ENCODE measurements at places on chromosomes 1 and 21. TPM values are rescaled to one million over a fixed set of nuclear protein-coding genes. Genes with fewer than 3 reads are reported as not detected.

The ZBTB8A gene
- total RNA-seq = not detected

- DNase-seq = no peak
- H3K4me1 ChIP-seq = peaks cover 12% of the 10 kb centered on the region
- H3K4me3 ChIP-seq = no peak overlapping the region
- H3K36me3 ChIP-seq = peaks cover 5% of the 10 kb centered on the region
Observed at GRCh38 chr1:12505639-12506280, 112.2 kb downstream of the DHRS3 start.

DNA sequence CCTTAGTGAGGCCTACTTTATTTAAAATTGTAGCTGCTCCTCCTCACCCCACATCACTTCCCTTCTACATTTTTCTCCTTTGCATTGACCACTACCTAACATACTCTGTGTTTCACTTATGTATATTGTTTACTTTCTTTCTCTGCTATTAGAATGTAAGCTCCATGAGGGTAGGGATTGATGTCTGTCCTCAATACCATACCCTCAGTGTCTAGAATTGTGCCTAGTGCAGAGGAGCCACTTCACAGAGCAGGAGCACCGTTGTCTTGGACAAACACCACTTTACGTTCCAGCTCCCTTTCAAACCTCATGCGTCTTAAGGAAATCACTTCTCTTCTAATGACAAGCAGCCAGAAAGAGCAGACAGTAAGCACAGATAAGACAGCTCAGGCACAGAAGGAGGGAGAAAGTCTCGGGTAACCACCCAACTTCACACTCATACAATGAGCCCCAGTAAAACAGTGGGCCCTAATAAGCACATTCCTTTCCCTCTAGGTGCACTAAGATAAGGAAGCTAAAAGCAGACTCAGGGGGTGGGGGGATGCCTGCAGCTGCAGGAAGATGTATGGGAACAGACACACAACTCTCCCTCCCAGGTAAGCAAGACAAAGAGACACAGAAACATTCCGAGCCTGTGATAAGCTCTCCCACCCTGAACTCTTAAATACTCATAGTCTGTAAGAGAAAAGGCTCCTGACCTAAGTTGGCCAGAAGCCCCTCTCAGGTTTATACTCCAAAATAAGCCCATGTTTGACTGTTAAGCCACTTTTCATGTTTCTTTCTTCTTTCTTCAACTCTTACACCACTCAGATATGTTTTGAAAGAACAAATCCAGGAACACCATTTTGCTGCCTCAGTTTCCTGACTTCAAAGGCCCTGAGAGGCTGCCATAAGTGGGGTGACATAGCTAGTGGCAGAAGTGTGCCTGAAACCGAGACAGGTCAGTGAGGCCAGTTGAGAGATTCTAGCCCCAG, 7.1 kb upstream of the PLEKHM2 start:
- no peak overlapping the region for H3K4me3 ChIP-seq
- DNase-seq = no peak
- H3K27ac ChIP-seq = no peak overlapping the region
- H3K36me3 ChIP-seq = no peaks in the 10 kb centered on the region
- H3K27me3 ChIP-seq = no peaks in the 10 kb centered on the region

DNA sequence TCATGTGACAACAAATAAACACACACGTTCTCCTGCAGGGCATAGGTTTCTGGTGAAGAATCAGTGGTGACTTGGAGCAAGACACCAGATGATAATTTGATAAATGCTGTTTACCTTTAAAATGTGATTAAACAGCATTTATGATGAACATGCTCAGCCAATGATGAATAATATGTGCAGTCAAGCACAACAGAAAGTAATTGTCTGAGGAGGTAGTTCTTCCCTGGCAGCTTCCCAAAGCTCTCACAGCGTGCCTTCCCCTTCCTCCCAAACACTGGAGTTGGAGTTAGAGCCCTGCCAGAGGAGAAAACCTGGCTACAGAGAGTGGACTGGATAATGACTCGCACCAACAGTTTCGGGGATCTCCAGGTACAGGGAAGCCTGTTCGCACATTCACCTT, 463.5 kb downstream of the SMYD3 start:
- no peak overlapping the region for H3K27ac ChIP-seq
- H3K36me3 ChIP-seq = no peaks in the 10 kb centered on the region
- no peak for DNase-seq
- no peaks in the 10 kb centered on the region for H3K27me3 ChIP-seq

The MIXL1 gene
- not detected for total RNA-seq

GRCh38 chr21:22679207-22679606, 1681.0 kb downstream of the NCAM2 start:
- no peak overlapping the region for H3K4me3 ChIP-seq
- no peak for DNase-seq
- H3K27ac ChIP-seq = no peak overlapping the region
- no peaks in the 10 kb centered on the region for H3K36me3 ChIP-seq
- H3K27me3 ChIP-seq = no peaks in the 10 kb centered on the region
- no peaks in the 10 kb centered on the region for H3K4me1 ChIP-seq

- no peak overlapping the region for H3K27ac ChIP-seq
- peaks cover 6% of the 10 kb centered on the region for H3K36me3 ChIP-seq
- no peaks in the 10 kb centered on the region for H3K27me3 ChIP-seq
- no peak overlapping the region for H3K4me3 ChIP-seq
Observed at GRCh38 chr1:8349961-8350360, 32.0 kb downstream of the SLC45A1 start.

DNA sequence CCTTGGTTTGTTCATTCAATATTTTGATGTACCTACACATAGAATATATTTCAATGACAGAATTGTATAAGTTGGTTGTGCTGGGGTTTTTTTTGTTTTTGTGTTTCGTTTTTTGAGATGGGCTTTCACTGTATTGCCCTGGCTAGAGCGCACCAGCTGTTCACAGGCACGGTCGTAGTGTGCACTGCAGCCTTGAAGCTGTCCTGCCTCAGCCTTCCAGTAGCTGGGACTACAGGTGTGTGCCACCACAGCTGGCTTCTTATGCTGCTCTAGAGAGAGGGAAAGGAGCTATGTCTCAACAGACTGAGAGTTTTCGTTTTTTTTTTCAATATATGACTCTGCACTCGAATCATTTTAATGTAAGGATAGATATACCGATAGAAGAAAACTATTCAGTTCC, 102.6 kb downstream of the NTNG1 start:
- H3K27ac ChIP-seq = no peak overlapping the region
- no peak overlapping the region for H3K4me3 ChIP-seq
- H3K4me1 ChIP-seq = no peaks in the 10 kb centered on the region
- DNase-seq = no peak
- no peaks in the 10 kb centered on the region for H3K27me3 ChIP-seq

- H3K27ac ChIP-seq = no peak overlapping the region
- H3K27me3 ChIP-seq = no peaks in the 10 kb centered on the region
- DNase-seq = no peak
- H3K36me3 ChIP-seq = no peaks in the 10 kb centered on the region
- H3K4me1 ChIP-seq = no peaks in the 10 kb centered on the region
Observed at GRCh38 chr1:41400225-41400624, 39.0 kb downstream of the FOXO6 start.

GRCh38 chr1:7808253-7808844, 24.3 kb downstream of the PER3 start:
- H3K27ac ChIP-seq = no peak overlapping the region
- no peak for DNase-seq

GRCh38 chr1:15355968-15356625, 53.6 kb upstream of the EFHD2 start:
- H3K27ac ChIP-seq = no peak overlapping the region
- no peak for DNase-seq
- H3K36me3 ChIP-seq = no peaks in the 10 kb centered on the region
- H3K4me1 ChIP-seq = peaks cover 10% of the 10 kb centered on the region

The OR6K3 gene
- total RNA-seq = not detected

The PARP1 gene
- 64.1 TPM for total RNA-seq

DNA sequence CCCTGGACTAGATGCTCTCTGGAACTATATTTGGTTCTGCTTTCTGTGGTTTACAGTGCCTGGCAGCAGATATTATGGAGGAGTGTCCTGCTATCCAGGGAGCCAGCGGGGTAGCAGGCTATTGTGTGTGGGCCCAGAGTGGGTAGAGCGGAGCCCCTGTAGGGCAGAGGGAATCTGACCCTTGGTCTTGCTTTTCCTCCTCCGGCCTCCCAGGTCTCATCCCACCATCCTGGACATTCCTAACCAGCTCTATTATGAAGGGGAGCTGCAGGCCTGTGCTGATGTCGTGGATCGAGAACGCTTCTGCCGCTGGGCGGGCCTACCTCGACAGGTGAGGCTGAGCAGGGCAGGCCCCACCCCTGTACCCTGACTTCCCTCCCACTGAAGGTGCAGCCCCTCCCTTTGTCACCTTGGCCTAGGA, 9.1 kb downstream of the RHOC start:
- H3K27ac ChIP-seq = no peak overlapping the region
- no peaks in the 10 kb centered on the region for H3K27me3 ChIP-seq
- H3K36me3 ChIP-seq = peaks cover 4% of the 10 kb centered on the region
- H3K4me3 ChIP-seq = no peak overlapping the region

DNA sequence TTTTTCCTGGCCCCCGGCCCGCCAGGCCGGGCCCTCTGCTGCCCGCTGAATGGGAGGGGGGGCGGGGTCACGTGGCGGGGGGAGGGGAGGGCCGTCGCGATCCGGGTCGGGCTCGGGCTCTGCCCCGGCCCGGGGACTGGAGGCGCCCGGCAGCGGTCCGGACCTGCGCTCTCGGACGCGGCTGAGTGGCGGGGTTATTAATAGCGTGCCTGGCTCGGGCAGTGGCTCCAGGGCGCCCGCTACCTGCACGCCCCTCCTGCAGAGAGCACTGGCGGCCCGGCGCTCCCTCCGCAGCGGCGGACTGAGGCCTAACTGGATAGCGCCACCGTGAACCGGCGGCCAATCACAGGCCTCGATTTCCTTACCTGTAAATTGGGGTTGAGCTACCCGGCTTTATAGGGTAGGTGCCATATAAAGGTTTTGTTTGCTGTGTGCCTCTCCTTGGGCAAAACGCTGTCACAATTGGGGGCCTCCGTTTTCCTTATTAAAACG, 28.1 kb downstream of the AHDC1 start:
- no peaks in the 10 kb centered on the region for H3K4me1 ChIP-seq
- H3K27me3 ChIP-seq = no peaks in the 10 kb centered on the region
- H3K27ac ChIP-seq = no peak overlapping the region
- H3K36me3 ChIP-seq = no peaks in the 10 kb centered on the region

The HSPB7 gene
- not detected for total RNA-seq

DNA sequence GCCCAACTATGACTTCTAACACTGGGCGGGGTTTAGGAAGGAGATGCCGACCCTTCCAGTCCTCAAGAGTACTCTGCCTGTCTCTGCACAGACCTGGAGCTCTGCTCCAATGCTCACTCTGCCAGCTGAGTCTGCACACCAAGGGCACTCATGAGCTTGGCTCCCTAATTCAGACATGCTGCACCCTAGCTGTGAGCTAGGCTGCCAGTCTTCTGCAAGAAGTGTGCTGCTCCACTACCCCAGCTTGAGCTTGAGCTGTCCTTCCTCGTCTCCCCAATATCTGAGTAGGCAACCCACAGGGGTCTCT, 13.2 kb downstream of the TP53BP2 start:
- no peak for DNase-seq
- peak overlapping the region; percentile 11 for H3K27ac ChIP-seq
- H3K36me3 ChIP-seq = no peaks in the 10 kb centered on the region
- H3K4me1 ChIP-seq = peaks cover 45% of the 10 kb centered on the region
- no peaks in the 10 kb centered on the region for H3K27me3 ChIP-seq

The RGS16 gene
- 0.54 TPM for total RNA-seq

GRCh38 chr1:101242324-101243050, 5.7 kb downstream of the S1PR1 start:
- peaks cover 34% of the 10 kb centered on the region for H3K4me1 ChIP-seq
- H3K4me3 ChIP-seq = no peak overlapping the region
- DNase-seq = no peak
- peak overlapping the region; percentile 57 for H3K27ac ChIP-seq
- H3K27me3 ChIP-seq = no peaks in the 10 kb centered on the region
- H3K36me3 ChIP-seq = peaks cover 31% of the 10 kb centered on the region

- H3K36me3 ChIP-seq = no peaks in the 10 kb centered on the region
- H3K27me3 ChIP-seq = no peaks in the 10 kb centered on the region
- peak overlapping the region; percentile 52 for H3K27ac ChIP-seq
Observed at GRCh38 chr1:116910379-116911187, 867 bp downstream of the PTGFRN start.

The CD247 gene
- 231 TPM for total RNA-seq

DNA sequence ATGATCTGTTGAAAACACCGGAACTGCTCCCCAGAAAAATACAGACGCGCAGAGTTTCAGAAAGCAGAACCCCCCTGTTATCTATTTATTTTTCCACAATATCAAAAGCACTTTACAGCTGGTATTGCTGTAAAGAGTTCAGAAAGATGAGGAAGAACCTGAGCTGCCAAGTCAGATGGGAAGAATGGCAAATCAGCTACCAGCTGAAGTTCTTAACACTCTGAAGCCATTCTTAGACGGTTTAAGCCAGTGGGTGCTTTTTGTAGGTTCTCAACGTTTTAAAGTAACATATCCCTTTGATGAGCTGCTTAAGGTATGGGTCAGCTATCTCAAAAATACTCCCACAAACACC, 714 bp upstream of the AKIRIN1 start:
- no peaks in the 10 kb centered on the region for H3K27me3 ChIP-seq
- DNase-seq = no peak
- peak overlapping the region; percentile 99 for H3K27ac ChIP-seq
- H3K36me3 ChIP-seq = no peaks in the 10 kb centered on the region
- peak overlapping the region; percentile 82 for H3K4me3 ChIP-seq

DNA sequence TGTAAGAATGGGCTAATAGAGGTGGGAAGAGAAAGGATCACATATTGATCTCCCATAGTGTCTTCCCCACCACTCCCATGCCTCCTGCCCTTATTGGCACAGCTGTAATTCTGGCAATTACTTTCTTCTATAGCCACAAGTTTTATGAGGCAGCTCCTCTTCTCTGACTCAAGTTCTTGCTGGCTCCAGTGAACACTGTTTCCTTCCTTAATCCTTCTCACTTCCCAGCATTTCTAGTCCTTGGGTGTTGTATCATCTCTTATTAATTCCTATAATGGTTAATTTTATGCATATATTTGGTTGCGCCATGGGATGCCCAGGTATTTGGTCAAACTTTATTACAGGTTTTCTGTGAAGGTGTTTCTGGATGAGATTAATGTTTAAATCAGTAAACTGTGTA, 103.3 kb downstream of the MRPL39 start:
- no peak for DNase-seq
- no peak overlapping the region for H3K4me3 ChIP-seq
- H3K27ac ChIP-seq = no peak overlapping the region

DNA sequence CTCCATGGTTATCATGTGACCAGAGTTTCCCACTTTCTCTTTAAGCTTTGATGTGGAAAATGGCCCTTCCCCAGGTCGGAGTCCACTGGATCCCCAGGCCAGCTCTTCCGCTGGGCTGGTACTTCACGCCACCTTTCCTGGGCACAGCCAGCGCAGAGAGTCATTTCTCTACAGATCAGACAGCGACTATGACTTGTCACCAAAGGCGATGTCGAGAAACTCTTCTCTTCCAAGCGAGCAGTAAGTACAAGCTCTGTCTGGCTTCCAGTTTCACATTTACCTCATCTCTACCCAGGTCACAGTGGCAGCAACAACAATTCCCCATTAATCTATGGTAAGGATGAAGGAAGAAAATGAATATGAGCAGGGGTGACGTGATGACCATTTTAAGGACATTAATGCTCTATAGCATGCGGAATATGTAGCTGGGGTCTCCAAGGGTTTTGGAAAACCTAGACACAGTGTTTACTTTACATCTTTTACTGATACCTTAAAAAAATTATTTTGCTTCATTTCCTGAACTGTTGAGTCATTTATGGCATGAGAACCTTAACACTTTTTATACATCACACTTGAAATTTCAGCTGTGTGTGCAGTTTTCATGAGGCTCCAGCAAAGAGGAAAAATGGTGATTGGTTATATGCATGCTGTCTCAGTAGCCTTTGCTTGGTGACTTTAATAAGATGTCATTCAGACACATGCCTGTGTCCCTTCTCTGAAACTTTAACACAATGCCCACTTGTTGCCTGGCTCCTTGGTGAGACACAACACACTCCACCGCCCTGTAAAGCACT, 286.3 kb upstream of the SGIP1 start:
- no peak overlapping the region for H3K27ac ChIP-seq
- H3K4me1 ChIP-seq = peaks cover 17% of the 10 kb centered on the region
